ENCODE measurements at places on chromosomes 1 and 21.
A peak's percentile ranks its signal among the peaks of the same experiment; 100 is the strongest.

- DNase-seq, result no peak
Observed at GRCh38 chr1:88191917-88192316, 492.2 kb upstream of the PKN2 start.

DNA sequence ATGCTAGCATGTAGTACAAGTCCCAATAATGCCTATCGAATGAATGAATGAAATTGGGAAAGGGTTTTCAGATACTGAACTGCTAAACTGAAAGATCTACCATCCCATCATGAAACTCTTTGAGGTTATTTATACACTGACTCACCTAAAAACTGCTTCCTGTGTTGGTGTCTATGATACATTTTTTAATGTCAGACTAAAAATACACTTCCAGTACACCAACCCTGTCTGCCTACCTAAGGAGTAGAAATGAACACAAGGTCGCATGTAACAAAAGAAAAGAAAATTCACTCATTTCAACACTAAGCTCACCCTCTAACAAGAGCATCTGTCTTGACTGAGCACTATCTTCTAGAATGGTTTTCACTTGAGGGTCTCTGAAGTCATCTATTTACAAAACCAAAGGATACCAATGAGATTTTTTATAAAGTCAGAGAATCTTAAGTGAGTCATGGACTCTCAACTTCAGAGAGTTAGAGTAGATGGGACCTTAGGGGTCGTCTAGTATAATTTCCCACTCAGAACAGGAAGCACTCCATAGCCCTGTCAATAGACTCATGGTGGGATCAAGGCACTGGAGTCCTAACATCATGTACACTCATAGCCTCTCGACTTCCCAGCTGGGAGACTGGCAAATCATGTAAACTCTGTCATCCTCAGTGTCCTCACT is 53.4 kb downstream of the WLS start:
- DNase-seq, result no peak

- DNase-seq, result no peak
Observed at GRCh38 chr1:242811092-242811840, 286.8 kb upstream of the PLD5 start.

- peak; percentile 63 for DNase-seq
Observed at GRCh38 chr1:53526451-53527101, 67.4 kb downstream of the DMRTB1 start.

- no peak for DNase-seq
Observed at GRCh38 chr1:150267896-150268295, 920 bp downstream of the APH1A start.

GRCh38 chr1:161486806-161487741 is 18.2 kb upstream of the FCGR2A start:
- DNase-seq, result peak; percentile 43

DNA sequence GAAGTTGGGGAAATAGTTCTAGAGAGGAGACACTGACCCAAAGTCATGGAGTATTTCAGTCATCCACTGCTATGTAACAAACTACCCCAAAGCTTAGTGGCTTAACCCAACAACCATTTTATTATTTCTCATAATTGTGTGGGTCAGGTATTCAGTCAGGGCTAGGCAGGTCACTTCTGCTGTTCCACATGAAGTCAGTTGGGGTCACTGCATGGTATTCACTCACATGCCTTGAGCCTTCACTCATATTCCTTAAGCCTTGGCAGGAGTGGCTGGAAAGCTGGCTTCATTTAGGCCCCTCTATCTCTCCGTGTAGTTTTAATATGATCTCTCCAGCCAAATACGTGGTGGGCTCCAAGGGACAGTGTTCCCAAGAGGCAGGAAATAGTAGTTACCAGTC is 17.5 kb upstream of the RNF11 start:
- DNase-seq, result no peak

DNA sequence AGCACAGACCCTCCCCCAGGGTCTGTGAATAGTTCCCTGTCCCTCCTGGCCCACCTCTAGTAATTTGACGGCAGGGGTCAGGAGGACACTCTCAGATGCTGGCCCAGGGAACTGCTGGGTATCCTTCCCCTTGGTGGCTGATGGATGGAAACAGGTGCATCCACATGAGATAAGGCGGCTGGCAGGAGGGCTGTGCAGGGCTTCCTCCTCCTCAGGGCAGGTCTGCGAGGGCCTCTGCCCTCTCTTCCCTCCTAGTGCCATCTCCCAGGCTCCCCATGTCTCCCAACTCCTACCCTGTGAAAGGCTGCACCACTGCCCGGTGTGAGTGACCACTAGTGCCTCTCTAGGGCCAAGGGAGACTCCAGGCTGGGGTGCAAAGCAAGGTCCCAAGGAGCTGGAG is 123.9 kb downstream of the GLIS1 start:
- DNase-seq, result no peak

- no peak for DNase-seq
Observed at GRCh38 chr1:179952186-179952585, 2.4 kb upstream of the CEP350 start.

- DNase-seq, result no peak
Observed at GRCh38 chr1:235724730-235725129, 75.1 kb upstream of the GNG4 start.

- DNase-seq, result no peak
Observed at GRCh38 chr1:116360429-116361173, 12.4 kb upstream of the ATP1A1 start.

- no peak for DNase-seq
Observed at GRCh38 chr1:13701271-13701640, 1.3 kb downstream of the PRDM2 start.

- no peak for DNase-seq
Observed at GRCh38 chr1:107010582-107010981, 45.9 kb upstream of the PRMT6 start.

- DNase-seq, result no peak
Observed at GRCh38 chr1:8986814-8987190, 39.4 kb downstream of the SLC2A7 start.

- no peak for DNase-seq
Observed at GRCh38 chr1:200378096-200378495, 31.7 kb downstream of the ZNF281 start.

DNA sequence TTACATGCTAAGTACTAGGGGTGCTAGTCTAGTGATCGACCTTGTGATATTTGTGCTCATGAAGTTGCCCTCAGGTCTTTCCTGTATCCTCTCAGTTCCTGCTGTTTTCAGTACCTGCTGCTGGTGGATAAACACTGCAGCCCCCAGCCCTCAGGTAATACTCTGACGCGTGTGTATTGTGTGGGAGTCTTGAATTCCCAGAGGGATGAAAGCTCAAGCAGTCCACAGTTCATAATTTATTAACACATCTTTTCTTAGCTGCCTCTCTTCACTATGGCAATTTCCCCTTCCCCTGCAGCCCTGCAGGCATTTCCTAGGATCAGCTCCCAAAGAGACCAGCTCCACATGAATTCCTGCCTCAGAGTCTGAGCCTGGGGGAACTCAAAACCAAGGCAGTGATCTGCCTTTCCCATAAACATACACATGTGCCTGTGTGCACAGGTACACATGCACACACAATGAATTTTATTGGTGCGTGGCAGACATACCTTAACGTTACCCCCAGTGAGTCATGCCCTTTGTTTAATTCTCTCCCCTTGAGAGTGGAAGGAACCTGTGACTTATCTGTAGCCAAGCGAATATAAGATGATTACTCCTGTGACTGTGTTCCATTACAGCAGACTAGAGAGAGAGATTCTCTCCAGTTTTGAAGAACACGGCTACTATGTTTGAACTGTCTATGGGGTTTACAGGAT is 14.1 kb upstream of the HMGCS2 start:
- DNase-seq, result no peak

DNA sequence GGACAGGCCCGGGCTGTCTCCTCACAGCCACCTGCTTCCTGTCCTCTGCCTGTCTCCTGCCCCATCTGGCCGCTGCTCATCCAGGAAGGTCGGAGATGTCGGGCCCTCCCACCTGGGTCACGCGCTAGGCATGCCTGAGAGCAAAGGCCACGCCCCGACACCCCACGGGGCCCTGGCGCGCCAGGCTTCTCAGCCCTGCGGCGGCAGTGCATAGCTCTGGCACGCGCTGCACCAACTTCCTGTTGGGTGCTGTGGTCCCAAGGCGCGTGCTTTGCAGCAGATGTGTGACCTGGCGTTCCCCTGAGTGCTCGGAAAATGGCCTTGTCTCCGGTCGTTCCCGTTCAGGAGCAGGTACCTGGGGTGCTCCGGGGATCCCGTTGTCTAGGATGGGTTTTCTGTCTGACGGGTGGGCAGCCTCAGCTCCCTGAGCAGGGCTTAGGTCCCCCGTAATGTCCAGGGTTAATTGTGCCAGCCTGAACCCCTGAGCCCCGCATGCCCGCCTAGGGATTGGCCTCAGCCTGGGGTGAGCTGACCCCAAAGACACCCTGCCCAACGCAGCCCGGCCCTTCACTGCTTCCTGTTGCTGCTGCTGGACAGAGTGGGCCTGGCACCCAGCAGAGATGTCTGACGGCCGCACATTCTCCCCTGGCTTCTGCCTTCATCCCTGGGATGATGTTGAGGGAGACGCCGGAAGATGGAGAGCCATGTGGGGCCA is 19.4 kb upstream of the KCNAB2 start:
- no peak for DNase-seq

DNA sequence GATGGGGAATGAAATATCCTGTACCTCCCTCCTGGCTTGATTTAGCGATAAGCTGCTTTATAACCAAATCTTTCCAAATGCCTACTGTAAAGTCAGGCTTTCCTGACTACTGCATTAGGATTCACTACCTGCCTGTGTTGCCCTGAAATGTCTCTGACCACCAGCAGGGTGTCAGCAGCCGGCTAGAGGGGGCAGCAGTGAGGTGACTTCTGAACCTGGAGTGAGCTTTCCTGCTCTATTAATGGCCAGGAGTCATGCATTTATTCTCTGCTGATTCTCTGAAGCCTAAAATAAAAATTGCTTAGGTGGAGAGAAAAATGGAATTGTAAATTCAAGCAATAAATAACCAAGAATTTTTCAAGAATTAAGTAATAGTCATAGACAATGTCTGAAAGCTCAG is 2.5 kb downstream of the BACE2 start:
- DNase-seq, result no peak

GRCh38 chr1:24872061-24872850 is 57.8 kb downstream of the RUNX3 start:
- DNase-seq, result no peak

DNA sequence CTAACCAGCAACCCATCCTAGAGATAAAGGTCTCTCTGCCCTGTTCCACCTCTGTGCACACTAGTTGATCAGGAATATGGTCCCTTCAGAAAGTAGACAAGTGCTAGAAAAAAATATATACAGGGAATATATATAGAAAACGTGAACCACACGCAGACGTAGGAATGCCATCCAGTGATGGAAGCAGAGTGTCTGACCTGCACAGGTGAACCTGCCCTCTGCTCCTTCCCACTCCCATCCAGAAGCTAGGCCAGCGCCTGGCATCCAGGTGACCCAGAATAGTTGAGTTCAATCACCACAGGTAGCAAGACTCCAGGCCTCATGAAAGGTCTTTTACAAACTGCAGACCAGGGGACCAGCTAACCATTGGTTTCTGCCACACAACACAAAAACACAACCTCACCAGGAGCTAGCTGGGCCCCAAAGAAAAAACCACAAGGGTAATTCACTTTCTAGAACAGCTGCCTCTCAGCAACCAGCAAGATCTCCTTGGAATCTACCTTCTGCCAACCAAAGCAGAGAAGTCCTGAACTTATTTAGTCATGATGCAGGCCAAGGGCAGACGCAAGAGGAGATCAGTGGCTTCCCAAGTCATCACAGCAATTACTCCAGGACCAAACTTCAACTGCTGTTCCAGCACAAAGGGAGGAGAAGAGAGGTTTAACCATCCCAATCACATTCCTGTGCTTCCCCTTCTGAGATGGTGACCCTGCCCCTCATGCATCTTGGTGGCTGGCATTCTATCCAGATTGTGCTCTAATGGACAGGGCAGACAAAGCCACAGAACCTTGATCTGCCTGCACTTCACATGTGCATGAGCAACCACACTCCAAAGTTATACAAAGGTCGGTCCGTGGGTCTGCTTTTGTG is 53.0 kb downstream of the GPR161 start:
- DNase-seq, result no peak

- DNase-seq, result no peak
Observed at GRCh38 chr1:37177230-37177864, 143.0 kb upstream of the GRIK3 start.

DNA sequence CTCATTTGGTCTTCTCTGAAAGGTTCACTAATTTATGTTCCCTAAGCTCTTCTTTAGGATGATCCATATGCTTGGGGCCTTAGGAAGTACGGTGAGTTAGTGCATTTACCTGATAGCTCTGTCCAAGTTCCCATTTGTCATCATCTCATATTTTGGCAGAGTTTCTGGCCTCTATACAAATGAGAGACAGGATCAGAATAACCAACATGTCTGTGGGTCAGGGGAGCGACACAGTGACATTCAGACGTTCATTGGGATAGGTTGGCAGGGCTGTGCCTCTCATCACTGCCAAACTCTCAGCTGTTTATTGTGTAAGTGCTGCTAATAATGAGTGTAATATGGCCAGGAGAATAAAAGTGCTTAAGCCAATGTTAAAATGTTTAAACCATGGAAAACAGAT is 561.1 kb upstream of the ZRANB2 start:
- DNase-seq, result no peak

DNA sequence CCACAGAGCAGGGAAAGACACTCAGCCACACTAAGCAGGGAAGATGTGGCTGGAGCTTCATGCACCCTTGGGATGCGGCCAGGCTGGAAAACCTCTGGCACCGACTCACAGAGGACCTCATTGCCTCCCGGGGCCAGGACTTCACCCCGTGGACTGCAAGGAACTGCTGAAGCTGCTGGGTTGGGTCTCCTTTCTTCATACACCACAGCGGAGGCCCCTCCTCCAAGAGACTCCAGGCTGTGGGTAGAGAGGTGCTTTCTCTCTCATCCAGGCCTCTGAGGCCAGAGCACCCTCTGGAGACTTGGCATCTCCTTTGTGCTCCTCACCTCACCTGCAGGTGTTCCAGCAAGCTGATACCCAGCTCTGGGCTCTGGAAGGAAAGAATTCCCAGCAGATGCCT is 76.0 kb upstream of the EDN2 start:
- DNase-seq, result no peak

GRCh38 chr1:198620218-198620617 is 18.6 kb upstream of the PTPRC start:
- no peak for DNase-seq

DNA sequence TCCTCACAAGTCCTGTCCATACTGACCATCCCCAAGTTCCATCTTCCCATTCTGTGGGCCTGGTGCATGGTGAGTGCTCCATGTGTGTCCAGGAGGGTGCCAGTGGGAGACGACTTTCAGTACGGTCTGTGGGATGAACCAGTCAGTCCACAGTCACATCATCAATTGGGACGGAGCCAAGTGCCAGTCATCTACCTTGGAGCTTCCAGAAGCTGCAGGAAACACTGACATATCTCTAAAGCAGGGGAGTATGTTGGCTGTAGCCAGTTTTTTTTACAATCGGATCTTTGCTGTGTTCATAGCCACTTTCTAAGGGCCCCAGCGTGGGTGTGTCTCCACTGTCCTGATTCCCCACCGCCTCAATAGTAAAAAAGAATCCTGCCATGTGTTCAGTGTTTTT is 13.6 kb upstream of the TRIM17 start:
- DNase-seq, result no peak

All from AG04450 (cell line).